ENCODE measurements at places on chromosomes 2 and 18.

DNA sequence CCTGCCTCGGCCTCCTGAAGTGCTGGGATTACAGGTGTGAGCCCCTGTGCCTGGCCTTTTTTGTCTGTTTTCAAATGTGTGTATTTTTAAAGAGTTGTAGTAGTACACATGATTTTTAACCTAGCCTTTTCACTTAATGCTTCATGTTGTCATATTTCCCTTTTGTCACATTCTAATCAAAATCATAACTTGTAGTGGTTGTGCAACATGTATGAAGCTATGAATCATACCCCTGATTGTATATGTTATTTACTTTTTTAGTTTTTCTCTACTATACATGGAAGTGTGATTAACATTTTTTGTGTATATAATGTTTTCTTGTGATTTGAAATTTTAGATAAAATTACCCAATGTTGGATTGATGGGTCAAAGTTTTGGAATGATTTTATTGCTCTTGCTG, 8.5 kb downstream of the GEN1 start:
- DNase-seq, result no peak

DNA sequence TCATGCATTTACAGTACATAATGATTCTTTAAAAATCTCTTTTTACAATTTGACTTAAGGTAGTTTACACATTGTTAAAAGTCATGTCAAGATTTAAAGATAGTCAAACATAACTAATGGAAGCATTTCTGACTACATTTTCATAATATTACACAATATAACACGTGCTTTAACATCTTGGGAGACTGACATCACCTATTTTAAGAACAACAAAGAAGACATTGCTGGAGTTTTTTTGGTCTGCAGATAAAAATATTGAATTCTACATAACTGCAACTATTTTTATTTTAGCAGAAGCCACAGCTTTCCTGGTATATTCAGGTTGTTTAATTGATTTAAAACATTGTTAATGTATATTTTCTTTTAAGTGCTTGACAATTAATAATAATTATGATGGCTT, 65.7 kb downstream of the UBR3 start:
- no peak for DNase-seq

DNA sequence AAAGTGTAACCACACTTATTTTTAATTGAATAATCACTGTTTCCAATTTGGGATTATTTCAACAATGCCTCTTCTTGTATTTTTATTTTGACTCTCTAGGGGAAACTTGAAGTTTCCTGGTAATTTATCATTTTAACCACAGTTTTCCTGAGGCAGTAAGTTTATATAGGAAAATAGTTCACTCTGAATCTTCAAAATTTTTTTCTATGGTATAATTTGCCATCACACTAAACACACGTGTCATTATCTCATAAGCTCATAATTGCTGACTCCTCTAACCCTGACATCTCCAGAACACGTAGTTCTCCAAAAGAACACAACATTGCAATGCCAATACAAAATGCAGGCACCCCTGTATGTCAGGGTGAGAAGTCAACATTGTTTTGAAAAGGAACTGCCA, 102.2 kb upstream of the FZD7 start:
- no peak for DNase-seq

GRCh38 chr18:58481321-58482180, 147.3 kb downstream of the ALPK2 start:
- no peak for DNase-seq

- DNase-seq, result no peak
These were observed 27.3 kb downstream of the GKN2 start for GRCh38 chr2:68925295-68925896.

DNA sequence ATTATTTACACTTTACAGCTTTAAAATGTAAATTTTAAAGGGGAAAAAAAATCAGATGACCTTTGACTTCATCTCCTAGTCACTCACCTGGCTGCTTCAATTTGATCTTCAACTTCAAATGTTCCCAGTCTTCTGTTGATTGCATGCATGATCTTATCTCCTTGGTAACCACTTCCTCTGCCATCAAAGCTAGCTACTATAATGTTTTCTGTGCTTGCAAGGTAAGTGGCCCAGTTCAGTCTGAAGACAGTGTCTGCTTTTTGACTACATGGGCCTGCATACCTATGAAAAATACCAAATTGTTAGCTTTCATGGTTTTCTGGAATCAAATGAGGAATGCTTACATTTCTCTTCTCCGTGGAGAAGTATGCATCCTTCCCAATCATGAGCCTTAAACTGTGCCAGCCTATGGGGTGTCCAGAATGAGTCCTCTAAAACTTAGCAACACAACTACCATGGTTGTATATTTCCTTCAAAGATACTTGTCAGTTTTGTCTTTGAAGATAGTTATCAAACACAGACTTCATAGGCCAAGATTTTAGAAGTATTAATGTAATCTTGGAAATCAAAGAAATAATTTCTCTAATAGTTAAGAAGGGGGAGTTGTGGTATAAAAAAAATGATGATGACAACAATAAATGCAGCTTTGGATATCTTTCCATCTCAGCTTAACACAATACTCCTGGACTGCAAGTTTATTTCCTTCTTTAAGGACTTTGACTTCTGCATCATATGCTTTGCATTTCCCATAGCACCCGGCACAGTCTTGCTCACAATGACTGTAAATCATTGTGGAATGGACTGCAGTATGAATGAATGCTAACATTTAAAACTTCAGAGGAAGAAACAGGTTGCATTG, 62.1 kb downstream of the DPP4 start:
- DNase-seq, result no peak

GRCh38 chr2:7358865-7359447, 441.7 kb downstream of the RNF144A start:
- DNase-seq, result no peak

DNA sequence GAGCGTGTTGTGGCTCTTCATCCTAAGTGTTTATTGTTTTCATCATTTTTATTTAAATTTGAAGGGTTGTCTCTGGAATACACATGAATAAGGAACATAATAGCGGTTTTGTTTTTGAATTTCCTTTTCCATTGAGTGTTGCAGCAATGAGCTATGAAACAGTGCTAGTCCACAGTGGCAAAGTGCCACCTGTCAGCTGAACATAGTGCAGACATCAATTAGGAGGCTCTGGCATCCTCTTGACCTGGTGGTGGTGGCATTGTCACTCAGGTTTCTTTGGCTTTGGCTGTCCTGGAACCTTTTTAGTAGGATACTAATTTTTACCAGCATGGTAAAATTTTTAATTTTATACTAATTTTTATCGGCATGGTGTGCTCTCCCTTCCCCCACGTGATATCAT, 63.2 kb downstream of the UGGT1 start:
- DNase-seq, result no peak

GRCh38 chr2:174124181-174124580, 124.2 kb downstream of the OLA1 start:
- DNase-seq, result no peak

- DNase-seq, result no peak
These were observed 281.8 kb upstream of the ZEB2 start for GRCh38 chr2:144801766-144802165.

- no peak for DNase-seq
These were observed 31.3 kb downstream of the EXOC6B start for GRCh38 chr2:72794572-72794971.

- no peak for DNase-seq
These were observed 48.6 kb downstream of the SPRED2 start for GRCh38 chr2:65383541-65384488.

GRCh38 chr2:218272531-218273212, 2.4 kb downstream of the PNKD start:
- DNase-seq, result no peak

DNA sequence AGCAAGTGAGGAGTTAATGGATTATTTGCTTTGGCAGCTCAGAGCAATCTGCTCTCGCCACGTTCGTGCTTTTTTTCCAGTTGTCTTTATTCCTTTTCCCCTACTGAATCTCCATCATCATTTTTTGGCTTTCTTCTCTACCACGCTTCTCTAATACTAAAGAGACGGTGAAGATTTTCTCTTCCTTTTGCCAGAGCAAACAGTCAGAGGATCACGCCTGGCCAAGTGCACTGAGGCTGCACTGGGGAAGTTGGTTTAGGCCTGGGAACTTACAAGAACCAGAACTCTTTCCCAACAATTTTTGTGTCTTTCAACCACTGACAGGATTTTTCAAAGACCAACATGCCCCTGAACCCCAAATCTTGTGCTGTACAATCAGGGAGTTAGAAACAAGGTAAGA, 172.3 kb downstream of the PID1 start:
- no peak for DNase-seq

- no peak for DNase-seq
These were observed 3.2 kb upstream of the ACVR1C start for GRCh38 chr2:157631861-157632260.

GRCh38 chr18:77208964-77209363, 40.7 kb upstream of the GALR1 start:
- no peak for DNase-seq

GRCh38 chr2:134020608-134021007, 233.3 kb upstream of the MGAT5 start:
- no peak for DNase-seq

DNA sequence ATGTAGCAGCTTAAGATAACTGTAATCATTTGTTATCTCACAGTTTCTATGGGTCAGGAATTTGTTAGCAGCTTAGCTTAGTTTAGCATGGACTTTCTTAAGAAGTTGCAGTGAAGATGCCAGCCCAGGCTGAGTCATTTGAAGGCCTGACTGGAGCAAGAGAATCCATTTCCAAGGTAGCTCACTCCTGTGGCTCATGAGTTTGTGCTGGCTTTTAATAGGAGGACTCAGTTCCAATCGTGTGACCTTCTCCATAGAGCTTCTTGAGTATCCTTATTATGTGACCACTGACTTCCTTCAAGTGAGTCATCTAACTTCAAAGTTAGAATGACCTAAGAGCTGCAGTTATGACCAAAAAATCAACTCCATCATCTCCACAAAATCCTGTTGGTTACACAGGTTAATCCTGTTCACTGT, 1.4 kb downstream of the GPATCH11 start:
- DNase-seq, result no peak

DNA sequence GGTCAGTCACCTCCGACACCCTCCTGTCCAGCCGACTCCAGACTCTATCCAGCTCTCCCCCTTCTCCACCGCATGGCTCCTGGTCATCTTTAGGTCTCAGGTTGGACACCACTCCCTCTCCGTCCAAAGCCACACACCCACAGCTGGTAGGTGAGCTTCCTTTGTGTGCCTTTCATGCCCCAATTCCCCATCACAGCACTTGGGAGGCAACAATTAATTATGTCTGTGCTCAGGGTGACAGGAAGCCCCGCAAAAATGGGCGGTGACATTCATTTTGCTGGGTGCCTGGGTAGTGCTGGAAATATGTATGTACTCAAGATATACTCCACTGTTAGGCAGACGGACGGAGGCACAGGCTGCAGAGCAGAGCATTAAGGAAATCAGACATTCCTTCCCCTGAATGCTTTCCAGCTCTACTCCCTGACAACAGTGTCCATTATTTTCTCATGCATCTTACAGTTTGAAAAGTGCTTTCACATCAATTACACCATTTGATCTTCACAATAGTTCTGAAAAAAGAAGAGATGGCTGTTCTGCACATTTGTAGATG, 13.1 kb downstream of the EPB41L3 start:
- no peak for DNase-seq

- DNase-seq, result no peak
These were observed 46.8 kb upstream of the NCK2 start for GRCh38 chr2:105697781-105698449.

DNA sequence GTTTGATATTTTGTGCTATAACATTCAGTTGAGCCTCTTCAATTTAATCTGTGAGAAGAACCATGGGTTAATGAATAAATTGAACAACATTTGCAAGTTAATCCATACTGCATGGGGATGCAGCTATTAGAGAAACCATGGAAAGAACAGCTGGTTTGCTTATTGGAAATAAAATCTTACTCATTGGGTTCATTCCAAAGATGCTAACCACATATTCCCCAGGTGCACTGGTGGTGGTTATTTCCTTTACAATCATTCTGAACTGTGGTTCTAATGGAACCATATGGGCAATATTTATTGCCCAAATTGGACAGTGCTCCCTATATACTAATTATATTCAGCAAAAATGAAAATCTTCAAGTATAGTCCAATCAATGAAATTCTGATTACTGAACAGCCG, 1200.4 kb upstream of the CDH2 start:
- no peak for DNase-seq

- DNase-seq, result no peak
These were observed 1.9 kb downstream of the SP5 start for GRCh38 chr2:170716851-170717598.

- no peak for DNase-seq
These were observed 35.1 kb upstream of the CD8A start for GRCh38 chr2:86825693-86826381.

Measured in urinary bladder (tissue), 4 donors.